ENCODE measurements at places on chromosomes 11 and 22.

DNA sequence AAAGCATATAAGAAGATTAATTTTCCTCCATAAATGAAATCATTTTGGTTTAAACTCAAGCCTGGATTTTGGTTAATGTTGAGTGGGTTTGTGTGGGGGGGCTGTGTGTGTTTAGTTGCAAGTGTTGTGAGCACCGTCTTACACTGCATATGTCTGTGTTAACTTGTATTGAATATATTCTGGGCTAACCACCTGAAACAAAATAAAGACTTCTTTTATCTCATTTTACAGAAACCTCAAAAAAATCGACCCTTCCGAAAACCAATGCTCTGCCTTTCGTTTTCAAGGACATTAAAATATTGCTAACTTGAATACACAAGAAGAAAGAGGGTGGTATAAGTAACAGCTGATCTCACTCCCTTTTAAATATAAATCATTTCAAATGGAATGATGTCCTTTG, 192.2 kb upstream of the BLID start:
- no peak for DNase-seq

- no peak for DNase-seq
These were observed 182.9 kb downstream of the ETS1 start for GRCh38 chr11:128404437-128404836.

- no peak for DNase-seq
These were observed 18.0 kb downstream of the CELSR1 start for GRCh38 chr22:46519377-46519776.

GRCh38 chr11:65960824-65961266, 689 bp upstream of the SART1 start:
- no peak for DNase-seq

- no peak for DNase-seq
These were observed 12.3 kb downstream of the ZBED5 start for GRCh38 chr11:10845589-10845988.

GRCh38 chr22:25692397-25693267, 49.4 kb upstream of the MYO18B start:
- DNase-seq: no peak

GRCh38 chr22:36208914-36209313, 7.3 kb upstream of the APOL4 start:
- DNase-seq: no peak

- DNase-seq: no peak
These were observed 30.5 kb upstream of the PHOX2A start for GRCh38 chr11:72274435-72274834.

DNA sequence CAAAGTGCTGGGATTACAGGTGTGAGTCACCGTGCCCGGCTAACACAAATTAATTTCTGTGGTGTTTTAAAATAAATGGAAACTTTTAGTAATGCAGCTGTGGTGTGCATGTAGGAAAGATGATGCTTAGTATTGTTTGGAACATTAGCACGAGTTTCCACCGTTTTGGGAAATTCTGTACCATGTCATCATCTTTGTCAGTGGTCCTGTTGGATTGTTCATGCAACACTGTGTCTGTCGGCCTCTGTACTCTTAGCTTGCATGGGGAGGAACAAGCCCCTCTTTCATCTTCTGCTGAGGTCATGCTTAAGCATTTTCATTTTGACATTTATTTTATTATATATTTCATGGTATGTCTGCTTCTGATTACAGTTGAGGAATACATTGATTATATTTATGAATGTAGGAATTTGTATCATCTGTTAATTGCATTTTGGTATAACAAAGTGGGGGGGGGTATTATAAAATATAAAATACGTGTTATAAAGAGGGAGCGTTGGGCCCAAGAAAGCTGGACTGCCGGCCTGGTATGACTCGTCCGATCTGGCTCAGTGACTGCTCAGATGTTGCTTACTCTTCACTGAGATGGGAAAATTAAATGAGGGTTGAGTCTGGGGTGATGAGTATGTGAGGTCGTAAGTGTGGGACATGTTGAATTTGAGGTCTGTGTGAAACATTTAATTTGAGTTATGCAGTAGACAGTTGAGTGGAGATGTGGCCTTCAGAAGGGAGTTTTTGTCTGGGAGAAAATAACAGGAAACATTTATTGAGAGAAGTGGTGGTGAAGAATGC, 28.7 kb downstream of the CECR2 start:
- no peak for DNase-seq

All from HCEC 1CT (cell line).